ENCODE measurements at places on chromosomes 11 and 22. TPM values are rescaled to one million over a fixed set of nuclear protein-coding genes. Genes with fewer than 3 reads are reported as not detected.

The OOSP4B gene
- not detected for total RNA-seq

The SLC7A4 gene
- total RNA-seq: not detected

The ACTN3 gene
- total RNA-seq: 0.23 TPM

The SAA4 gene
- total RNA-seq: not detected

The RIMBP3B gene
- 0.84 TPM for total RNA-seq

GRCh38 chr11:14542324-14542723 lies 22.1 kb upstream of the PSMA1 start:
- H3K27ac ChIP-seq: no peak overlapping the region
- H3K36me3 ChIP-seq: peaks cover 43% of the 10 kb centered on the region

GRCh38 chr22:17728786-17729185 lies 45.5 kb downstream of the BID start:
- H3K4me1 ChIP-seq: peaks cover 13% of the 10 kb centered on the region
- DNase-seq: no peak
- H3K36me3 ChIP-seq: peaks cover 19% of the 10 kb centered on the region
- no peak overlapping the region for H3K4me3 ChIP-seq
- no peak overlapping the region for H3K27ac ChIP-seq

DNA sequence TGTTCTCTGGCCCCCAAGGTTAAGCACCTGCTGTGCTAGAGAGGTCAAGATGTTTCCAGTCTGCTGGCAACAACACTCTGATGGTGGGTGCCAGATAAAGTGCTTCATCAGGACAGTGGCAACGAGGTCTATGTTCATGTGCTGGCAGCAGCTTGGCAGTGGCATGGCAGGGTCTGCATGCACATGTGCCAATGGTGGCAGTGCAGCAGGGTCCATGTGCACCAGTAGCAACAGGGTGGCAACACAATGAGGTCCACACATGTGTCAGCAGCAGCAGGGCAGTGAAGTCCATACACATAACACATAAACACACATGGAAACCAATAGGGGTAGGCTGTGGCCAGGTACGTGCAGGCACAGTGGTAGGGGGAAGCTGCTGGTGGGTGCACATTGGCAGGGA lies 48.4 kb upstream of the FAR1 start:
- no peak overlapping the region for H3K4me3 ChIP-seq
- H3K27me3 ChIP-seq: peaks cover 3% of the 10 kb centered on the region
- no peaks in the 10 kb centered on the region for H3K4me1 ChIP-seq
- DNase-seq: no peak
- H3K27ac ChIP-seq: no peak overlapping the region
- no peaks in the 10 kb centered on the region for H3K36me3 ChIP-seq

- peaks cover 5% of the 10 kb centered on the region for H3K4me1 ChIP-seq
- DNase-seq: no peak
- no peak overlapping the region for H3K27ac ChIP-seq
- peaks cover 11% of the 10 kb centered on the region for H3K36me3 ChIP-seq
Measured at GRCh38 chr11:9669954-9670353, 6.1 kb downstream of the SWAP70 start.

GRCh38 chr11:73219396-73220285 lies 1.6 kb downstream of the P2RY2 start:
- H3K4me1 ChIP-seq: peaks cover 7% of the 10 kb centered on the region
- DNase-seq: no peak
- no peaks in the 10 kb centered on the region for H3K36me3 ChIP-seq

DNA sequence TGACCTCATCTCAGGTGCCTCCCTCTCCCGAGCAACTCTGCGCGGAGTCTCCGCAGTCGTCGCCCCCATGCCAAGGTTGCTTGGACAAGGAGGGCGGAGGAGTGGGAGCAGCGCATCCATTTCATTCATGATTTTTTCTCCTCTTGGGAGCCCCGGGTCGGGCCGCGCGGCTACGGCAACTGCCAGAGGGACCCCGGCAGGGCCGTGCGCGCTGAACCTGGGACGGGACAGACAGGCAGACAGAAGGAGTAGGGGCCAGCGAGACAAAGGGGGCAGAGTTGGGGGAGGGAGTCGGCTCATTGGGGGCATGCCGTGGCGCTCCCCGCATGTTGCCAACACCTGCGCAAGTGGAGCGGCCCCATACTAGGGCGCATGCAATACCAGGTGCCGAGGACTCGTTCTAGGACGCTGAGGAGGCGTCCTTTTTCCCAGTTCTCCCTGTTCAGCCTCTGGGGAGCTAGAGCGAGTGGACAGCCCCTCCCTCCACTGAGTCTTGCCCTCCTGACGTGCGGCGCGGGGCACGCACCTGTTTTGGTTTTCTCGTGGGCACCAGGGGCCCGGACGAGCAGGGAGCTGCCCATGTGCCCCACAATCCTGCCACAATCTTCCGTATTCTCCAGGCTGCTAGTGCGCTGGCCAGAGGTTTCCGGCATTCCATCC lies 501 bp upstream of the PTPN5 start:
- no peak overlapping the region for H3K27ac ChIP-seq
- DNase-seq: no peak
- peaks cover 64% of the 10 kb centered on the region for H3K27me3 ChIP-seq
- H3K36me3 ChIP-seq: no peaks in the 10 kb centered on the region
- H3K4me1 ChIP-seq: no peaks in the 10 kb centered on the region

- no peaks in the 10 kb centered on the region for H3K36me3 ChIP-seq
- no peak overlapping the region for H3K27ac ChIP-seq
- peak overlapping the region; percentile 64 for H3K4me3 ChIP-seq
- peak; percentile 44 for DNase-seq
- H3K4me1 ChIP-seq: peaks cover 14% of the 10 kb centered on the region
Measured at GRCh38 chr11:128905345-128906184, 14.4 kb downstream of the KCNJ5 start.

All from activated CD4-positive, alpha-beta T cell treated with anti-CD3 and anti-CD28 coated beads, Interleukin-2, amount 10 ng/mL, durations not matched to agents 7 days and 5 days (primary cell).